ENCODE measurements at places on chromosomes 16 and 17. TPM values are rescaled to one million over a fixed set of nuclear protein-coding genes. Genes with fewer than 3 reads are reported as not detected.

GRCh38 chr17:19766421-19767270, 18.5 kb upstream of the ALDH3A1 start:
- DNase-seq, result peak; percentile 85

- no peak for DNase-seq
Observed at GRCh38 chr16:57614536-57614935, 13.9 kb upstream of the ADGRG1 start.

DNA sequence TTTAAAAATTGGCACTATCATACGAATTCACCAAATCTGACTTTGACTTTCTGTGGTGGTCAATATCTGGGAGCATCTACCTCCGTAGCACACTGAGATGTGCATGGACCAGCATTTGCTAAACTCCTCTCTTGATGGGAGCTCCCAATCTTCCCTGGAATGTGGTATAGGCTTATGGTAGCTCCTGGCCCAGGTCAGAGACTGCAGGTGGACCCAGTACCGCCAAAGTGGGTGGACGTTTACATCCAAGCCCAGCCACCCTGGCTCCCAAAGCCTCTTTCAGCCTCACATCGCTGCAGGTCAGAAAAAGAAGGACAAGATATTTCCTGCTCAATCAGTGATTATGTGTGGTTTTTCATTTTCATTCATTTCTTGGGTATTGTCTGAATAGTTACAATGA, 43.1 kb upstream of the NKD1 start:
- no peak for DNase-seq

DNA sequence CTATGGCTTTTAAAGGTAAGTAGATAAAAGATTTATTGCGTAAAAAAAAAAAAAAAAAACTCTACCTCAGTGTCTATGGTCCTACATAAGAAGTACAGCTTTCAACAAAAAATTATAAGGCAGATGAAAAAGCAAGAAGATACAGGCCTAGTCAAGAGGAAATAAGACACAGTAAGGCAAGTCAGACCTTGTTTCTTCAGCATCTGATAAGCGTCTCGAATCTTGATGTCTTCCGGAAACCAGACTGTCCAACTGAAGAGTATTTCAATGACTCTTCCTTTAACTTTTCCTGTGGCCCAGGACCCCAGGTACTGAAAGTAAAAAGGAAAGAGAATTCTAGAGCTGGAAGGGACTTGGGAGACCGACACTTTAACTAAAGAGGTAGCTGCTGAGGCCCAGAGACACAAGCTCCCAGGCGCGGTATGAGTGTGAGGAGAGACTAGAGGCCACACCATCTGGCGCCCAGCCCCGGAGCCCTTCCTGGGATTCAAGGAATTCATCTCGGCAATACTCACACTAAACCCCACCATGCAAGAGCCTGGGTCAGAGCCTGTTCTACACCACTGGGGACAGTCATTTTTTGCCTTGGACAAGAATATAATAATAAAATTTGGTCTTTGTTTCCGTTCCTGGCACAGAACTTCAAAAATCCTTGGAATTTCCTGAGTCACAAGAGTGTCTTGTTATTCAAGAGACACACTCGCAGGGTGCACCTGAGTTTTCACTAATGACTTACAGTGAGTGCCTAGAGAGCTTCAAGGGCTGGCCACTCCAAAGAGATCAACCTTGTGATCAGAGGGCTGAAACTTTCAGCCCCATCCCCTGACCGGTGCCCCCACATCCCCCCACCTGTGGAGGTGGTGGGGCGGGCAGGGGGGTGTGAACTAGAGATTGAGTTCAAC, 18.6 kb downstream of the GGA2 start:
- DNase-seq, result no peak

DNA sequence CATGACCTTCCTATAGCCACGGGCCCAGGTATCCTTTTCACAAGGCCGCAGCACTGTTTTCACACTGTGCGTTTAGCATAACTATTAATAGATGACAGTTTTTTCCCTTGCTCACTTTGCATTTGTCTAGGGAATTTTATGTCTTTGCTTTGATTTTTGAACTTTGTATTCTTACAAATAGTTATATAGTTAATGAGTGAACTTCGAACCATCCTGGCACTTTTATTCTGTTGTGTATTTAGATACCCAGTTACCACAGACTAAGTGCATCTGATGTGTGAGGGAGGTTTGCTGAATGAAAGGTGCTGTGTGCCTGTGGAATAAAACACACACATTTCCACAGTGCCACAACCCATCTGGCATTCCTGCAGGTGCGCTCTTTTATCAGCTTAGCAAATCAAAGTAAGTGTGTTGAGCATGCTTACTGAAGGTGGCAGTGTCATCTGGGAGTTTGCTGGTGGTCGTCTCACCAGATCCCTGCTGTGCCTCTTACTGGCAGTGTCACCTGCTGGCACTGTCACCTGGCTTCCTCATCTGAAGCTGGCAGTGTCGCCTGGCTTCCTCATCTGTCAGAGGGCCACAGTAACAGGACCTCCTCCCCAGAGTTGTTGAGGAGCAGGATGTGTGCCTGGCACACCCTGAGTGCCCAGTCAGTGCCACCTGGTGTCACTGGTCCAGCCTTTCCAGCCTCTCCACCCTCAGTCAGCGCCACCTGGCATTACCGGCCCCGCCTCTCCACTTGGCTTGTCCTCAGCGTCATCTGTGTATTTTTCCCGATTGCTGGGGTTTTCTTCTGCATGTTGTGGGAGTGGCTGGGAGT, 37.6 kb downstream of the USP10 start:
- DNase-seq, result peak; percentile 12

GRCh38 chr17:46039592-46040186, 40.6 kb downstream of the STH start:
- DNase-seq, result peak; percentile 26

Gene MYH2
- not detected for total RNA-seq

GRCh38 chr16:19717314-19717713, 713 bp downstream of the KNOP1 start:
- DNase-seq, result no peak

DNA sequence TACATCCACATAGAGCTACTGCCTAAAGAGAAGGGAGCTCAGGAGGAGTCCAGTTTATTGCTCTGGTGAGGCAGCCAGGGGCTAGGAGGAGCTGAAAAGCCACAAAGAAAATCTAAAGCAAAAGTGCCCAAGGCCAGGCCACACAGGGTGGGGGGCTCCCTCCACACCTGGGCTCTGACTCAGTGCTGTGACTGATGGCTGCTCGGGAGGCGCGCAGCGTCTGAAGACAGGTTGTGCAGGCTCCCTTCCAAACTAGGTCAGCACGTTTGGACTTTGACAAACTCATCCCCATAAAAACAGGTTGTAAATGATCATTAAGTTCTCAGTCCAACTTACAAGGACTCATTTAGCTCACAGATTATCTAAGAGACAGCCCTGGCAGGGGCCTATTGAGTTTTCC, 22.2 kb upstream of the LCMT1 start:
- DNase-seq, result no peak

DNA sequence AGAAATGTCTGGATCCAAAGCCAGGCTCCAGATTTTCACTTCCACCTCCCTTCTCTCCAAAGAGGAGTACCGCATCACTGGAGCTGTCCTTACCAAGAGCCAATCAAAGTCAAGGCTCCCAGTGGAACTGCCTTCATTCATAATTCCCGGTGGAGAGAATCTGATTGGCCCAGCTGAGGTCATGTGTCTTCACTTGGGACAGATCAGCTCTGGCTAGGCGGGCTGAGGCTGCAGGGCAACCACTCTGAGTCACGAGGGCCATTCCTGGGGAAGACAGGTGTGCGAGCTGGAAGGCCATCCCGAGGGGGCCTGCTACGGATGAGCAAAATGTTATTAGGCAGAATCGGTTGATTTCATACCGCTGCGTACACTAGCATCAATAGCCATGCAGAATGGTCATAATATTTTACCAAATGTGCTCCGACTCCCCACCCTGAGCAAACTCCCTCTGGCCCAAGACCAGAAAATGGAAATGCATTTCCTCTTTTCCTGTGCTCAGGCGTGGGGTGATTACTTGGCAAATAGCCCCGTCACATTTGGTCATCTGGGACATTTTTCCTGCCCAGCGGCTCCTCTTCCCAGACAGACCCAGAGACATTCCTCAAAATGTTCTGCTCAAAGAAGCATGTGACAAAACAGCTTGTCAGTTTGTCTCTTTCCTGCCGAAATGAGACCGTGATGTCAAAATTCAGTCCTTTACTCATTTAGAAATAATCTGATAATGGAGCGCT, 111.1 kb downstream of the AIPL1 start:
- no peak for DNase-seq

DNA sequence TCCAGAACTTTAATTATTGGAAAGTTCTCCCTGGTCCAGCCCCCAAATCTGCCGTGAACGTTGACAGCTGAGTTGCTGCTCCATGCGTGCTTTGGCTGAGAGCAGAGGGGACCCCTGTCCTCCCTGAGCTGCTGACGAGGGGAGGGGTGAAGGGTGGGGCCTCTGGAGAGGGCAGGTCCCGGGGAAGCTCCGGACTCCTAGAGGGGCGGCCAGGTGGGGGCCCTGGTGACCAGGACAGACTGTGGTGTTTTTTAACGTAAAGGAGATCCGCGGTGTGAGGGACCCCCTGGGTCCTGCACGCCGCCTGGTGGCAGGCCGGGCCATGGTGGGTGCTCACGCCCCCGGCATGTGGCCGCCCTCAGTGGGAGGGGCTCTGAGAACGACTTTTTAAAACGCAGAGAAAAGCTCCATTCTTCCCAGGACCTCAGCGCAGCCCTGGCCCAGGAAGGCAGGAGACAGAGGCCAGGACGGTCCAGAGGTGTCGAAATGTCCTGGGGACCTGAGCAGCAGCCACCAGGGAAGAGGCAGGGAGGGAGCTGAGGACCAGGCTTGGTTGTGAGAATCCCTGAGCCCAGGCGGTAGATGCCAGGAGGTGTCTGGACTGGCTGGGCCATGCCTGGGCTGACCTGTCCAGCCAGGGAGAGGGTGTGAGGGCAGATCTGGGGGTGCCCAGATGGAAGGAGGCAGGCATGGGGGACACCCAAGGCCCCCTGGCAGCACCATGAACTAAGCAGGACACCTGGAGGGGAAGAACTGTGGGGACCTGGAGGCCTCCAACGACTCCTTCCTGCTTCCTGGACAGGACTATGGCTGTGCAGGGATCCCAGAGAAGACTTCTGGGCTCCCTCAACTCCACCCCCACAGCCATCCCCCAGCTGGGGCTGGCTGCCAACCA, at the start of gene MC1R:
Gene MC1R, plus strand, starts transcription at position 410 of the 895 bp plus-strand sequence. Its CDS starts 397 bp downstream, at position 807.
- DNase-seq, result no peak

- no peak for DNase-seq
Observed at GRCh38 chr17:2085648-2085949, 30.7 kb downstream of the HIC1 start.

Gene TSPOAP1
- total RNA-seq, result 0.18 TPM

Gene TEKT1
- total RNA-seq, result 0.50 TPM

DNA sequence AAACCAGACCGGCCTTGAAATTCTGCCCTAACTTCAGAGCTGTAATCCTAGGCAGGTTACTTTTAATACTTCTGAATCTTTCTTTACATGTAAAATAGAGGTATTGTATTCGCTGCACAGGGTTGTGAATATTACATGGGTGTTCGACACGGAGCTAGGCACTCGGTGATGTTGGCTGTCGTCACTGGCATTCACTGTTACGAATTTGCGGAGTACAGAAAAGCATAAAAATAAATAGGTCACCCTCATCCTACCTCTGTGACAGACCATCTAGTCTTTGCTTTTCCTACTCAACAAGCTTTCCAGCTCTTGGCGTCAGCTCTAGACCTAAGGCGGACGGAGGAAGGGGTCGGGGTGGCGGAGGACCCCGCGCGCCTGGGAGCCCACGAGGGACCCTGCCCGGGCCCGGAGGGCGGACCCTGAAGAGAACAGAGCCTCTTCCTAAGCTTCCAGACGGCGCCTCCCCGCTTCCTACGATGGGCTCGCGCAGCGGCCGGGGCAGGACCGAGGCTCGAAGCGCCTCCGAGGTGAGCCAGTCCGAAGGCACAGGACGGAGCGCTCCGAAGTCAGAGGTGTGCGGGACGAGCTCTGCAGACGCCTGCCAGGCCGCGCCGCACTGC, 879 bp upstream of the SPG7 start:
- no peak for DNase-seq

DNA sequence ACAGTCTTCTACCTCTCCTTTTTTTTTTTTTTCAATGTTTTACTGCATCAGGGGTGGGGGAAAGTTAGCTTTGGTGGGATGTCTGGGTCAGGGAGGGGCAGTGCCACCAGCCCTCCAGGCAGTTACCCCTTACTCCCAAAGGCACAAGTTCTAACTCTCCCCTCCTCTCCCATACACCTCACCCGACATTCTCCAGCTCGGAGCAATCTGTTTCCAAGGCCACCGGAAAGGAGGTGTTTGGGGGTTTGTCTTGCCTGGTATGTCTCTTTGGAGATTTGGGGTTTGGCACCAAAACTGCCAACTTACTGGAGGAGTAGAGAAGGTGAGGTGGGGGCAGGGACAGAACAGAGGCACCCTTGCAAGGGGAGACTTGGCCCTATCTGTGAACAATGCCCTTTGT, 4.7 kb downstream of the DLX3 start:
- no peak for DNase-seq

- DNase-seq, result no peak
Observed at GRCh38 chr16:10332241-10332640, 53.6 kb upstream of the ATF7IP2 start.

Gene HOXB7
- total RNA-seq, result 28.2 TPM

Gene CIITA
- 1.2 TPM for total RNA-seq

DNA sequence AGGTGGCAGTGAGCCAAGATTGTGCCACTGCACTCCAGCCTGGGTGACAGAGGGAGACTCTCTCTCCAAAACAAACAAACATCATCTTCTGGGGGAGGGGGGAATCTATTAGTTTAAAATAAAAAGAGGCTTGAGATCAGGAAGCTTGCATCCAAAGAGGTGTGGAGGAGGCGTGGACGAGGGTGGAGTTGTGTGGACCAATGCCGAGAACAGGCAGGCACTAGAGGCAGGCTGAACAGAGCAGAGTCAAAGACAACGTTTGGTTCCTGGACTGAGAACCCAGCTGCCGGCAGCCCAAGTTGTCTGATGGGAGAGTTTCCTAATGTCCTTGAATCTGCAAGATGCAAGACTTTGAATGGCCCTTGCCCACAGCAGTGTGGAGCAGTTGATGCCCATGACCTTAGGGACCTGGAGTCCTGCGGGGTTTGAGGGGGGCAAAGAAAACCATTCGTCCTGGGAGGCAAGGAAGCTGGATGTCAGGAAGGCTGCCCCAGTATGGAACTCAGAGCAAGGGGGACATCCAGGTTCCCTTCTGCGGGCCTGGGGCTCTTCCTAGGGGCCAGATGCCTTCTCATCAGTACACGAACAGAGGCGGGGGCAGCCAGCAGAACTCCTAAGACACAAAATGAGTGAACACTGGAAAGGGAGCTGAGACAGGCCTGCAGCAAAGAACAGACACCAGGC, 9.2 kb downstream of the TBC1D16 start:
- no peak for DNase-seq

Gene CHST5
- total RNA-seq, result 0.25 TPM

Gene MC1R
- 34.3 TPM for total RNA-seq

- no peak for DNase-seq
Observed at GRCh38 chr17:35164716-35165115, 17.1 kb downstream of the UNC45B start.

- no peak for DNase-seq
Observed at GRCh38 chr17:2171702-2172076, 116.8 kb downstream of the HIC1 start.

- no peak for DNase-seq
Observed at GRCh38 chr17:69141431-69142174, at the start of gene ABCA6. TSS of gene ABCA6 (minus strand) at chr17:69141895. CDS start at chr17:69140703, 1,192 bp downstream.
